ENCODE measurements at places on chromosomes 4 and X.

- DNase-seq = no peak
These were observed 224.1 kb downstream of the NLGN4X start for GRCh38 chrX:6004529-6004928.

DNA sequence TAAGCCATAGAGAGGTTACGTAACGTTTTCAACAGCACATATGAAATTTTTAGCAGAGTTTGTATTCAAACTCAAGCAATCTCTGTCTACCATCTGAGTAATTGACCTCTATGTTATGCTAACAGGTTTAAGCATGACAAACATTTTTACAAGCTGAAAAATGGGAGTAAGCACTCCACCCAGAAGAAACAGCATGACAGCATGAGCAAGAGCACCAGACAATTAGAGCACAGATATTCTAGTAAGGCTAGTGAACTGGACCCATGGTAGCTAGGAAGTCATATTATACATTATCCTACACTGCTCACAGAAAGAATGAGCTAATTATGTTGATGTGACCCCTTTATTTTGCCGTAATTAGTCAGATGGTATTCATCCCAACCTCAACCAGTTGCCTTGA, 200.5 kb downstream of the PABPC4L start:
- DNase-seq = no peak

GRCh38 chr4:185247151-185247550, 37.8 kb downstream of the SNX25 start:
- DNase-seq = no peak

GRCh38 chr4:6471307-6472007, 957 bp downstream of the PPP2R2C start:
- DNase-seq = no peak

All from activated CD4-positive, alpha-beta T cell treated with anti-CD3 and anti-CD28 coated beads, Interleukin-2, Interleukin-6, amounts not matched to agents 100 ng/mL and 50 ng/mL, durations not matched to agents 16 hours and 8 hours (primary cell).